ENCODE measurements at places on chromosomes 12 and 14.
A peak's percentile ranks its signal among the peaks of the same experiment; 100 is the strongest.

DNA sequence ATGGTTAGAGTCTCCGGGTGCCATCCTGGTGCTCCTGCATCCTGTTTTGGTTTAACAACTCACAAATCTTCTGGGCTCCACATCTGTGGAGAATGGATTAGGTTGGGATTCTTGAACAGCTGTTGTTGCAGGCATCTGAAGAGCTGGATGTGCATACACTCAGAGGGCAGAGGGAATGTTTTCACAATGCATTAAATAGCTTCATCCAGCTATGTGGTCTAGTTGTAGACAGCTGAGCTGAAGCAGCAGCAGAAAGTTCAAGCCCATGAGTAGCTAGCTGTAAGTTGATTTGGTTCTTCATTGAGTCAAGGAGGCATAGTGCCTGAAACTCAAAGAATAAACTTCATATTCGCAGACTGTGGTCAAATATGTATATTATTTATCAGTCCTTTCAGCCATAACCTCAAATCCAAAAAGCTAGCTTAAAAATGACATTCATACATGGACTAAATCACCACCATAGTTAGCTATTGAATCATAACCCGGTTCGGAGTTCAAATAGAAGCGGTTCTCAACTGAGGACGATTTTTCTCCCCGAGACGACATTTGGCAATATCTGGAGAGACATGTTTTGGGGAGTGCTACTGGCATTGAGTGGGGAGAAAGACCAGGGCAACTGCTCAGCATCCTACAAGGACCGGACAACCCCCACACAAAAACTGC, 858 bp upstream of the ANKRD13A start:
- peak overlapping the region; percentile 86 for H3K27ac ChIP-seq
- peak overlapping the region; percentile 99 for H3K4me3 ChIP-seq
- H3K36me3 ChIP-seq: no peaks in the 10 kb centered on the region

DNA sequence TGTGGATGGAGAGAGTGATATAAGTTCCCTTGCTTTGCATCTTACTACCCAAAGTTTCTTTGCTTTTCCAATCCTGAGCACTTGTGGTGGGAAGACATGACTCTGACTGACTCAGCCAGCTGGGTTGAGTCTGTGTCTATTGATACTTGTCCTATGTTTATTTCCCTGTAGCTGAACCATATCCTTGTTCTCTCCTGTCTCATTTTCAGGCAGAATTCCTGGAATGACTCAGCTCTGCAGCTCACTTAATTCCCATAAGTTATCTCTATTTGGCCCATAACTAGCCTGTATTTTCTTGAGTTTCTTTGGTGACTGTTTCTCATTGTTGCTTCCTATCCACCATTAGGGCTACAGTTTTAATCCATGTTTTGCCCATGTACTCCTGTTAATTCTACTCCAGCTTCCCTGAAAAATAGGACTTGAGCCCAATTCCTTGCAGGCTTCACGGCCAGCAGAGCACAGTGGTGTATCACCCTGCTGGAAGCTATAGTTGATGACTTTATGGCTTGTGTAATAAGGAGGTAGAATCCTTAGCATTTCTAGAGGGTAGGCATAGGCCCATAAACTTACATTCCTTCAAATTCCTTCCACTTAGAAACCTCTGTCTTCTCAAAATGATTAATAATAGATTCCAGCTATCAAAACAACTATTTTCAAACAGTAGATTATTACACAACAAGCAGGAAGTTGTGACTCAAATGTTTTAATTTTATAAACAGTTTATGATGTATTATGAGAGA, 183.1 kb downstream of the TMTC3 start:
- H3K36me3 ChIP-seq: no peaks in the 10 kb centered on the region
- H3K27me3 ChIP-seq: no peaks in the 10 kb centered on the region
- H3K4me3 ChIP-seq: no peak overlapping the region
- no peak for DNase-seq
- H3K27ac ChIP-seq: peak overlapping the region; percentile 48

DNA sequence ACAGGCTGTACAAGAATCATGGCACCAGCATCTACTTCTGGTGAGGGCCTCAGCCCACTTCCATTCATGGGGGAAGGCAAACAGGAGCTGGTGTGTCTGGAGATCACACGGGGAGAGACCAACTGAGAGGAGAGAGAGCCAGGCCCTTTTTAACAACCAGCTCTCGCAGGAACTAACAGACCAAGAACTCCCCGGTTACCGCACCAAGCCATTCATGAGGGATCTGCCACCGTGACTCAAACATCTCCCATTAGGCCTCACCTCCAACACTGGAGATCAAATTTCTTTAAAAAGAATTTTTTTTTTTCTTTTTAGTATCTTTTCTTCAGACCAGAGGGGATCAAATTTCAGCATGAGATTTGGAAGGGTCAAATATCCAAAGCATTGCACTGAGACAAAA, 16.7 kb upstream of the AQP2 start:
- DNase-seq: no peak
- H3K27me3 ChIP-seq: no peaks in the 10 kb centered on the region
- no peaks in the 10 kb centered on the region for H3K4me1 ChIP-seq
- no peaks in the 10 kb centered on the region for H3K36me3 ChIP-seq
- H3K4me3 ChIP-seq: no peak overlapping the region
- H3K27ac ChIP-seq: no peak overlapping the region

GRCh38 chr12:57049890-57050289, at the start of gene MYO1A:
Gene MYO1A (minus strand): TSS chr12:57050129. CDS start chr12:57048323, 1,806 bp downstream.
- H3K4me1 ChIP-seq: no peaks in the 10 kb centered on the region
- H3K4me3 ChIP-seq: no peak within 1 kb of the TSS
- DNase-seq: no peak
- H3K27ac ChIP-seq: no peak within 1 kb of the TSS
- no peaks in the 10 kb centered on the region for H3K36me3 ChIP-seq

DNA sequence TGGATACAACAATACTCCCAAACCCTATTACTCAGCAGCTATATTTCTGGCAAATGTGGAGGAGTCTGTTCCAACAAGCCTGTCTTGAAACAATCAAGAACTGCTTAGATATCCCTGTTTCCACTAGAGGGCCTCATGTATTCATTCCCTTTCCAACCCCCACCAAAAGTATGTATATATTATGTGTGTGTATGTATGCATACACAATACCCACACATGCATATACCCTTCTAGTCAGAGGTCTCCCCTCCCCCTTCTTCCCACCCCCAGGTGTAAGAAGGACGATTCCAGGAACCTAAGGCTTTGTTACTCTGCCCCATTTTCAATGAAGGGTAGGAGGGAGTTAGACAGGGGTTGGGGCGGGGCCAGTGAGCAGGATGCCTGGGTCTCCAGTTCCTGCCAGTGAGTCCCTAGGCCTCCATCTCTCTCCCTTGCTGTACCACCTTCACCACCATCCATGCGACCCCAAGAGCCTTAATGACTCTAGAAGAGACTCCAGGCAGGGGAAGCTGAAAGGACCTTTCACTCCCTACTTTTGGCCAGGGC, at the start of gene DGKA:
TSS of gene DGKA (plus strand) at position 392 of the 546 bp plus-strand sequence. CDS start 5,342 bp downstream, outside the sequence.
- H3K27me3 ChIP-seq: no peaks in the 10 kb centered on the region
- DNase-seq: no peak
- H3K4me1 ChIP-seq: peaks cover 20% of the 10 kb centered on the region
- H3K36me3 ChIP-seq: no peaks in the 10 kb centered on the region
- peak within 1 kb of the TSS; percentile 66 for H3K4me3 ChIP-seq
- peak within 1 kb of the TSS; percentile 85 for H3K27ac ChIP-seq

- no peaks in the 10 kb centered on the region for H3K4me1 ChIP-seq
- H3K27ac ChIP-seq: no peak overlapping the region
- DNase-seq: no peak
- H3K4me3 ChIP-seq: no peak overlapping the region
Measured at GRCh38 chr12:58253663-58254062, 312.3 kb downstream of the ATP23 start.

DNA sequence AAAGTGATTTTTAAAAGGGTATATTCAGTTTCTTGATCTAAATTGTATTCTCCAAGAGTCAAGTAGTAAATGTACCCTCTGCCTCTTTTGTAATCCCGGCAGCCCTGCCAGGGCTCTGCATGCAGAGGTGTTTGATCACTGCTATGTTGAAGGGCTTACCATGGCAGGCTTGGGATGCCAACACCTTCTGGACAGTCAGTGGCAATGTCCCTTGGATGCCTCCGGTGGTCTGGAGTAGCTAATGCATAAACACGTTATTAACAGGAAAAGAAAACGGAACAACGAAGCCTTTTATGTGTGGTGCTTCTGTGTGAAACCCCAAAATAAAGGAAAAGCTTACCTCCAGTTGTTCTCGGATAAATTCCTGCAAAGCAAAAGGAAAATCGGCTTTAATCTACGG, 19.9 kb downstream of the EIF2B2 start:
- H3K4me3 ChIP-seq: no peak overlapping the region
- no peaks in the 10 kb centered on the region for H3K36me3 ChIP-seq
- no peak for DNase-seq
- no peaks in the 10 kb centered on the region for H3K4me1 ChIP-seq
- H3K27me3 ChIP-seq: no peaks in the 10 kb centered on the region
- H3K27ac ChIP-seq: no peak overlapping the region

- DNase-seq: no peak
- peak overlapping the region; percentile 22 for H3K27ac ChIP-seq
- H3K36me3 ChIP-seq: no peaks in the 10 kb centered on the region
- H3K27me3 ChIP-seq: no peaks in the 10 kb centered on the region
Measured at GRCh38 chr14:94665121-94665520, 52.9 kb downstream of the SERPINA3 start.

- no peaks in the 10 kb centered on the region for H3K36me3 ChIP-seq
- H3K4me3 ChIP-seq: peak within 1 kb of the TSS; percentile 87
- peak within 1 kb of the TSS; percentile 100 for H3K27ac ChIP-seq
Measured at GRCh38 chr14:75278422-75279152, at the start of gene FOS. Gene FOS (plus strand): TSS chr14:75278828. CDS start chr14:75278983, 155 bp downstream.

GRCh38 chr12:113980537-113981337, 14.6 kb upstream of the RBM19 start:
- no peak overlapping the region for H3K27ac ChIP-seq
- H3K36me3 ChIP-seq: no peaks in the 10 kb centered on the region
- DNase-seq: no peak
- no peaks in the 10 kb centered on the region for H3K4me1 ChIP-seq
- no peak overlapping the region for H3K4me3 ChIP-seq

- H3K4me3 ChIP-seq: no peak overlapping the region
- H3K27ac ChIP-seq: no peak overlapping the region
- no peaks in the 10 kb centered on the region for H3K36me3 ChIP-seq
- no peak for DNase-seq
- H3K27me3 ChIP-seq: no peaks in the 10 kb centered on the region
Measured at GRCh38 chr12:46547421-46548354, 175.1 kb upstream of the SLC38A2 start.

GRCh38 chr12:7638760-7639555, 26.8 kb downstream of the APOBEC1 start:
- no peak overlapping the region for H3K27ac ChIP-seq
- peak; percentile 75 for DNase-seq
- H3K36me3 ChIP-seq: no peaks in the 10 kb centered on the region
- no peak overlapping the region for H3K4me3 ChIP-seq
- H3K27me3 ChIP-seq: no peaks in the 10 kb centered on the region

- no peak for DNase-seq
- no peaks in the 10 kb centered on the region for H3K4me1 ChIP-seq
- H3K4me3 ChIP-seq: no peak overlapping the region
- H3K27me3 ChIP-seq: no peaks in the 10 kb centered on the region
Measured at GRCh38 chr14:61462566-61463193, 141.3 kb downstream of the PRKCH start.

GRCh38 chr12:130545475-130545874, 170.6 kb downstream of the RIMBP2 start:
- H3K36me3 ChIP-seq: no peaks in the 10 kb centered on the region
- no peaks in the 10 kb centered on the region for H3K4me1 ChIP-seq
- no peak overlapping the region for H3K27ac ChIP-seq
- no peaks in the 10 kb centered on the region for H3K27me3 ChIP-seq

GRCh38 chr14:60349663-60350365, 100.8 kb downstream of the PPM1A start:
- no peak overlapping the region for H3K27ac ChIP-seq
- no peak for DNase-seq
- H3K4me3 ChIP-seq: no peak overlapping the region
- H3K36me3 ChIP-seq: no peaks in the 10 kb centered on the region

GRCh38 chr14:94330857-94331256, 7.7 kb upstream of the SERPINA6 start:
- no peaks in the 10 kb centered on the region for H3K36me3 ChIP-seq
- H3K27ac ChIP-seq: no peak overlapping the region
- no peak for DNase-seq
- H3K27me3 ChIP-seq: no peaks in the 10 kb centered on the region
- no peak overlapping the region for H3K4me3 ChIP-seq

DNA sequence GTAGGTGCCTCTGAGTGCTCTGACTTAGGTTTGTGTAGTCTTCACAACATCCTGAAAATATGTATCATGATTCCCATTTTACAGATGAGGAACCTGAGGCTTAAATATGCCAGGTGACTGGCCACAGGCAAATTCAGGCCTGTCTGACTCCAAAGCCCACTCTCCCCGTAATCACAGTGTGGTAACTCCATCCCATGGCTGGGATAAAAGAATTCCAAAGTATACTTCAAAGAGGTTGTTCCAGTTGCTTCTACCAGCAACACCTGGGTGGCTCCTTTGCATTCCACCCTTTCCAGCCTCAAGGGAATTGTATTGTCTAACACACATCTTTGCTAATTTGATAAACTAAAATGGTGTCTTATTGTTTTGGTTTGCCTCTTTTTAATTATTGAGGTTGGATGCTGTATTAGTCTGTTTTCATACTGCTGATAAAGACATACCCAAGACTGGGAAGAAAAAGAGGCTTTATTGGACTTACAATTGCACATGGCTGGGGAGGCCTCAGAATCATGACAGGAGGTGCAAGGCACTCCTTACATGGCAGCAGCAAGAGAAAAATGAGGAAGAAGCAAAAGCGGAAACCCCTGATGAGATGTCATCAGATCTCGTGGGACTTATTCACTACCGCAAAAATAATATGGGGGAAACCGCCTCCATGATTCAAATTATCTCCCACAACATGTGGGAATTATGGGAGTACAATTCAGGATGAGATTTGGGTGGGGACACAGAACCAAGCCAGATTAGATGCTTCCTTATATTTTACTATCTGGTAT, 9.9 kb upstream of the CHST11 start:
- no peaks in the 10 kb centered on the region for H3K4me1 ChIP-seq
- no peak overlapping the region for H3K4me3 ChIP-seq
- no peak overlapping the region for H3K27ac ChIP-seq
- H3K36me3 ChIP-seq: no peaks in the 10 kb centered on the region

DNA sequence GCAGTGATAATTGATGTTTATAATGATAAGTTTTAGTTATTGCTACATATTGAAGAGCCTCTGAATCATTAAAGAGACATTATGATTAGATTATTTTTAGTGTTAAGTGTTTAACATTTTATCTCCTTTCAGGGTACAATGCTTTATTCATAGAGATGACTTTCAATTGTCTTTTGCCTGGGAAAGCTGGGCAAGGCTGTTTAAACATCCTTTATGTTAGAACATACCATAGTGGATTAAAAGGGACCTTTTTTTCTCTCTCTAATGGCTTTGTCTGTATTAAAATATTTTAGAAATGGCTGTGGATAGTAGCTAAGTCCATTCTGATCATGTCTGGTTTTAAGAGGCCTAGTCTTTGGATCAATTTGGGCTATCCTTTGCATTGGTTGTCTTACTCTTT, 427.5 kb upstream of the MIS18BP1 start:
- no peaks in the 10 kb centered on the region for H3K27me3 ChIP-seq
- H3K36me3 ChIP-seq: no peaks in the 10 kb centered on the region
- DNase-seq: no peak
- no peaks in the 10 kb centered on the region for H3K4me1 ChIP-seq
- H3K4me3 ChIP-seq: no peak overlapping the region
- no peak overlapping the region for H3K27ac ChIP-seq

- no peak overlapping the region for H3K27ac ChIP-seq
- no peaks in the 10 kb centered on the region for H3K36me3 ChIP-seq
- no peak overlapping the region for H3K4me3 ChIP-seq
- no peak for DNase-seq
- H3K27me3 ChIP-seq: no peaks in the 10 kb centered on the region
- no peaks in the 10 kb centered on the region for H3K4me1 ChIP-seq
Measured at GRCh38 chr12:85448548-85449139, 168.6 kb downstream of the ALX1 start.
